ENCODE measurements at places on chromosomes 5 and 9. TPM values are rescaled to one million over a fixed set of nuclear protein-coding genes. Genes with fewer than 3 reads are reported as not detected.

DNA sequence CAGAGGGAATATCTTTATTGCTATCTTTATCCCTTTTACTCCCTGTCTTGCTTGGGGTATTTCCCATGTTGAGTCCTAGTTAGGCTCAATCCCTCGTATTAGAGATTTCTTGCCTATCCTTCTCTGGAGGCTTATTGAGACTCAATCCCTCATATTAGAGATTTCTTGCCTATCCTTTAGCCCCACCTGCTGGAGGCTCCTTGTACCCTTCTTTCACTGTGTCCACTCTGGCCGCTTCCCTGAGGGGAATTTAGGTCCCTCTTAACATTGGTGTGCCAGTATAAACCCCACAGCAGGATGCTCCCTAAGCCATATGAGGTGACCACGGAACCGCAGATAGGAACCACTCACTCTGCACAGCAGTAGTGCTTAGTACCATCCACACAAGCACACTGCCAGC is 110.7 kb upstream of the MAMDC2 start:
- no peak for DNase-seq

MCCC2 gene
- total RNA-seq: 27.0 TPM

GRCh38 chr9:131633491-131634031 is 88.2 kb downstream of the PRRT1B start:
- DNase-seq: peak; percentile 99

NUP214 gene
- 16.4 TPM for total RNA-seq

ADAMTS2 gene
- 25.5 TPM for total RNA-seq

DNA sequence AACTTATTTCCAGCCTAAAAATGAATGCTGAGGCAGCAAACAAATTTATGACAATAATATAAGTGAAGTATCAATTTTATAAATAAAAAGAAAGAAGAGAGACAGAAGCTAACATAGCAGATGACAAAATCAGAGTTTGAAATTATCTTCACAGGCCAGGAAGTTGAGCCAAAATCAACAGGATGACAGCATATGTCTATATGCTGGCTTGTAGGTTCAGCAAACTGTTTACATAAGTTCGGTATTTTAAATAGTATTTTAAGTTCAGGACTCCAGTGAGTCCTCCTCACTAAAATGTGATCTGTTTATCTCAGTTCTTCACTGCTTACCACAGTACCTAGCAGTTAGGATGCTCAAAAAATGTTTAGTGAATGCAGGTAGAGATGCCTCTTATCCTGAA is 359.6 kb upstream of the SMC2 start:
- no peak for DNase-seq

DNA sequence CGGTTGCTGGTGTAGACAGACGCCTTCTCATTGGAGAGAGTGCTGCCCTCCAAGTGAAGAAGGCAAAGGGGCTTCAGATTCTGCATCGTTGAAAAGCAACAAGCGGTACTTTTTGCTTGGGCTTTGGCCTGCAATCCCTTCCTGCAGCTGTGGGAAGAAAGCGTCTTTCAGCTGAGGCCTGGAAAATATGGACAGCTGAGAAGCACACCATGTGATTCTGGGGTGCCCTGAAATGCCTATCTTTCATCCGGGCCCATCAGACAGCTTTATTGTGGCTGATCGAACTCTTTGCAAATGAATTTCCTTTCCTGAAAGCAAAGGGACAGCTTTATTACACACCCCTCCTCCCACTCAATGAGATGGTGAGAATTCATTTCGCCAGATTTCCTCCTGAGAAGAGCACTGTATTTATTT is 74.0 kb downstream of the NSG2 start:
- no peak for DNase-seq

DNA sequence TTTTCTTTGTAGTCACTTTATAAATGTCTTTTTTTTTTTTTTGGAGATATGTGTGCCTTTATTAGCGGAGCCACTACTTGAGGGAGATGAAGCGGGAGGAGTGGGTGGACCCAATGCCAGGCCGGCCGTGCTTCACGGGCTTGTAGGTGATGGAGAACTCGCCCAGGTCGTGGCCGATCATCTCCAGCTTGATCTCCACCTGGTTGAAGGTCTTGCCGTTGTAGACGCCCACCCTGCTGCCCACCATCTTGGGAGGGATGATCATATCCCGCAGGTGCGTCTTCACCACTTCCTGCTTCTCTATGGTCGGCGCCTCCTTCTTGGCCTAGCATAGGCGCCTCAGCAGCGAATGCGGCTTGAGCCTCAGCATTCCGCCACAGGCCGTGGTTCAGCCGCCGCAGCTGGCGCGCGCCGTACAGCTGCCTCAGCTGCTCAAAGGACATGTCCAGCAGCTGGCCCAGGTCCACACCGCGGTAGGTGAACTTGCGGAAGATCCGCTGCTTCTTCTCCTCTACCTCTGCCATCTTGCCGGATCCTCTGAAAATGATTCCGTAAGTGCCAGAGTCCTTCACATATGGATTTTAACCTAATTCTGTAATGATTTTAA is 1095.6 kb downstream of the MAT2B start:
- no peak for DNase-seq

CYLC2 gene
- total RNA-seq: not detected

GRCh38 chr5:142313682-142314081 is 11.1 kb downstream of the SPRY4 start:
- DNase-seq: no peak

GRCh38 chr5:107203243-107203642 is 467.5 kb downstream of the EFNA5 start:
- no peak for DNase-seq

MAST4 gene
- 7.6 TPM for total RNA-seq

NR6A1 gene
- total RNA-seq: 2.1 TPM

DNA sequence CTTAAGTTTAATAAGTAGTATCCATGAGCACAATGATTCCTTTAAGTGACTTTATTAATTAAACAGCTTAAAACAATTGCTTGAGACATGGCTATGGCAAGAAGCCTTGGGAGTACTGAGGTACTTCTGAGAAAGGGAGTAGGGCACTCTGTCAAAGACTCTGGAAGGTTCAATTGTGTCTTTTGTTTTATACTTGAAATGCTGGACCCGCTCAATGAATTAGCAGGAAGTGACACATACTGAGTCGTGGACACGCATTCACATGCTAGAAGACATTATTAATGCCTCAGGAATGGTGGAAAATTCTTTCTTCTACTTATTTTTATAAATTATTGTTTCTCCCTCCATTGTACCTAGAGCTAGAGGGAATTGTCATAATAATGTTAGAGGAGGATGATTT is 347.3 kb upstream of the ZNF608 start:
- DNase-seq: peak; percentile 23

GRCh38 chr5:76617675-76618074 is 5.5 kb downstream of the F2RL2 start:
- DNase-seq: no peak

DNA sequence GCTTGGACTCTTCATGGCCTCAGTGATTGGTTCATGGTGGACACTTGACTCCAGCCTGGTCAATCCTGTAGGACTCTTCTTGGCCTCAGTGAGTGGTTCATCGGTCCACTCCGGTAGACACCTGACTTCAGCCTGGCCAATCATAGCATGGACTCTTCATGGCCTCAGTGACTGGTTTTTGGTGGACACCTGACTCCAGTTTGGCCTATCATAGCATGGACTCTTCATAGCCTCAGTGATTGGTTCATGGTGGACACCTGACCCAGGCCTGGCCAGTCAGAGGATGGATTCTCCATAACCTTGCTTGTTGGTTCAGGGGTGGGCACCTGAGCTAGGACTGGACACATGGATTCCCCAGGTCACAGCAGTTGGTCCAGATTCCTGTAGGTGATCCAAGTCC is 106.0 kb upstream of the ERCC6L2 start:
- no peak for DNase-seq

PLPPR1 gene
- total RNA-seq: 0.31 TPM

DNA sequence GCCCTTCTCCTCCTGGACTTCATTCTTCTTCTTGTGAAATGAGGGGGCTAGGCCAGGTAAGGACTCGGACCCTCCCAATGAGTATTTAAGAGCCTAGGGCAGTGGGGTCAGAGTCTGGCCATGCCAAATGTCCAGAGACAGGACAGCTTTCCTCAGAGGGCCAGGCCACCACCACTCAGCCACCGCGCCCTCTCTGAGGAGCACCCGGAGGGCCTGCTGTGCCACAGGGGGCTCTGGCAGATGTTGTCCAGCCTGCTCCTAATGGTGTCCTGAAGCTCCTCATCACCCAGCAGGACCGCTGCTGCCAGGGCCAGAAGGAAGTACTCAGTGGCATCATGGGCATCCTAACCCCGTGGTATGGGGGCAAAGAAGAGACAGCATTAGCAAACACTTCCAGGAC is 58.3 kb downstream of the SH3TC2 start:
- DNase-seq: no peak

GRCh38 chr5:110969502-110969901 is 102.0 kb upstream of the TSLP start:
- DNase-seq: no peak

ISOC1 gene
- 11.7 TPM for total RNA-seq

DNA sequence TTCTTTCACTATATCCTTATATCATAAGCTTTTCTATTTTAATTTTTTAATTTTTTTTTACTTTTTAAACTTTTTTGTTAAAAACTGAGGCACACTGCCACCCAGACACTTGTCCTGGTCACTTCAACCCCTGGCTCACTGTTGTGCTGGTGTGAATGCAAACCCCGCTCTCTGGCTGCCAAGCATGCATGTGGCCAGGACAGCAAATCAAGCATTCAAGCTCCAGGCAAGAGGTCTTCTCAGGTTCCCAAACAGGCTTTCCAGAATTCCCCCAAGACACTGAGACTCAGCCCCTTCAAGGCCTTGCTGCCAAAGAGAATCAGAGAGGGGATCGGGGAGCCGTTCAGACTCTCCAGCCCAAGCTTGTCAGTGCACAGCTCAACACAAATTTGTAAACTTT is 139.9 kb downstream of the FANCC start:
- peak; percentile 29 for DNase-seq

- peak; percentile 92 for DNase-seq
These were observed 4.1 kb upstream of the RGMB start for GRCh38 chr5:98769210-98769958.

DNA sequence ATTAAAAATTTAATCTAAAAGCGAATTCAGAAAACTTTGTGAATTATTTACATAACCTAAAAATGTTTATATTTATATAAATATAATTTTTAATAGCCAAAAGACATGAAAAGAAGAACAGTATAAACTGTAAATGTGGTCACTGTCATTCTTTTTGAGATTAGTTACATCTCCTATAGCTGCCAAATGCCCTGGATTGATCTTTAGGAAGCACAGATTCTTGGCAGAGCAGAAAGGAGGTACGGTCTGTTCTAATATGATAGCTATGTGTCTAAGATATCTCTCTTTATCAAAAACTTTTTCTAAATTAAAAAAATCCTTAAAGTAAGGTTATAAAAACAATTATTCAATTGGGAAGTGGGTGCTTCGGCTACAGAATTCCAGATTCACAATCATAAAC is 151.0 kb downstream of the LPAR1 start:
- DNase-seq: no peak

DNA sequence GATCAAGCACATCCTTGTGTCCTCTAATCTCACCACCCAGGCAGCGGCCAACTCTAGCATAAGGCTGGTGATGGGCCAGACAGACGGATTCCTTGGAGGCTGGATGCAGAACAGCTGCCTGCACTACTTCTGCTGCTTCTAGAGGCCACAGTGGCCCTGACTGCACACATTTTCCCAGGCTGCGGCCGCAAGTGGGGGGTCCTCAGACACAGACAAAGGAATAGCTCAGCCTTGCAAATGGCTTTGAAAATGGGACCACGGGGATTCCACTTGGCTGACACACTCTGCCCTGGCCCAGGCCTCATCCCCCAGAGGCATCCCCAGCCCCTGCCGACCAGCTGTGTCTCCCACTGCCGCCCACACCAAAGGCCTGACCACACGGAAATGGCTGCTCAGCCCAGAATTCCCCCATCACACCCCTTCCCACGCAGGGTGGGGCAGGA is 540.8 kb downstream of the BNC2 start:
- peak; percentile 92 for DNase-seq

DNA sequence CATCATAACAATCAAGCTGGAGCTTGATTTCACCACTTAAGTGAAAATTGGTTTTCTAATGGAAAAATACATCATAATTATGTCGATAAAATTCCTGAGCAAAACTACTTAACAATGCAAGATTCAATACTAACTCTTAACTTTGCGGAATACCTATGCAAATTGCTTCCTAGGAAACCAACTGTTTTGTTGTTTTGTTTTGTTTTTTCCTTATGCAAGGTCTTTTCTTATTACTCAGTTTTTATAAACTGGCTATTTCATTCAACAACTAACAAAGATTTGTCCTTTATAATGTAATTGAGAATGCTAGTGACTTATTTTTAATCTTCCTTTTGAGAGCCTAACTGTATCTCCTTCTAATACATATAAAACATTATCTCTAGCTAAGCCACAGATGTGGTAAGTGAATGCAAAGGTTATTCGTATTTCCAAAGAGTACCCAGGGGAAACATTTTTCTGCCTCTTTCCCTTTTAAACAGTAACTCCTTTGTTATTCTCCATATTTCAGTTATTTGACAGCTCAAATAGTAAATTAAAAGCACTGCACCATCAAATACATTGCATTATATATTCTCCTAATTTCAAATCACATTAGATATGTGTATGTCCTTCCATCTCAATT is 609.4 kb downstream of the SLCO4C1 start:
- no peak for DNase-seq

STC2 gene
- 482 TPM for total RNA-seq

DNA sequence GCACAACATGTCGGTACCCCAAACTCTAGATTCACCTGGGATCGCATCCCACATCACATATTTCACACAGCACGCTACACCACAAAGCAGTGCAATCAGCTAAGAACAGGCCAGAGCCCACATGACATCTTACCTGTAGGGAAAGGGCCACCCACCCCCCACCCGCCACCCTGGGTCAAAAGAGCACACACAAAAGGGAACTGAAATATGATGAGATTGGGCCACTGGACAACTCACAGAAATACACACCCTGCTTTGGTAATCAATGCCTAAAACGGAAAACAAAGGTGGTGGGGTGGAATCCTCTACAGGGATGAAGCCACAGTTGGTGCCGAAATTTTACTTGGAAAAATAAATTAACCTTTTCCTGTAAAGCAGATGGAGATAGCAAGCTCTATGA is 13.1 kb downstream of the RETREG1 start:
- no peak for DNase-seq

SUSD1 gene
- 7.1 TPM for total RNA-seq

NUP155 gene
- total RNA-seq: 24.2 TPM
